ENCODE measurements at places on chromosomes 1 and 21. TPM values are rescaled to one million over a fixed set of nuclear protein-coding genes. Genes with fewer than 3 reads are reported as not detected.

The LRRC38 gene
- not detected for total RNA-seq

The AADACL3 gene
- not detected for total RNA-seq

The THEM5 gene
- total RNA-seq, result not detected

The TTC24 gene
- not detected for total RNA-seq

Measured in thoracic aorta endothelial cell (primary cell).